HTR-8/SVneo (cell line): ENCODE measurements at places on chromosomes 4 and X.
A peak's percentile ranks its signal among the peaks of the same experiment; 100 is the strongest.

DNA sequence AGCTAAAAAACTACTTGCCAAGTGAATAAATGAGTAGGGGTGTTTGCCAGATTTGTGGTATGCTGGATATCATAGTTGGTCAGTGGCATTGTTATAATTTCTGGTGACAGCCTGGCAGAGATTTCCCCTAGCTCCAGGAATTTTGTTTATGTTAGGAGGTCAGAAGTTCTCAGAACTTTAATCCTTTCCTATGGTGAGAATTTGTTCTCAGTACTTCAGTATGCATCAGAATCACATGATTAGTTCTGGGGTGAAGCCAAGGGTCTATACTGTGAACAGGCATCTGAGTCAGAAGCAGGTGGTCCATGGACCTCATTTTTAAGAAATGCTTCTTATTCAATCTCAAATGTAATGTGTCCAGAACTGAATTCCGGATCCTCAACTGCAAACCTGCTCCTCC, 10.5 kb downstream of the RASSF6 start:
- DNase-seq, result no peak

DNA sequence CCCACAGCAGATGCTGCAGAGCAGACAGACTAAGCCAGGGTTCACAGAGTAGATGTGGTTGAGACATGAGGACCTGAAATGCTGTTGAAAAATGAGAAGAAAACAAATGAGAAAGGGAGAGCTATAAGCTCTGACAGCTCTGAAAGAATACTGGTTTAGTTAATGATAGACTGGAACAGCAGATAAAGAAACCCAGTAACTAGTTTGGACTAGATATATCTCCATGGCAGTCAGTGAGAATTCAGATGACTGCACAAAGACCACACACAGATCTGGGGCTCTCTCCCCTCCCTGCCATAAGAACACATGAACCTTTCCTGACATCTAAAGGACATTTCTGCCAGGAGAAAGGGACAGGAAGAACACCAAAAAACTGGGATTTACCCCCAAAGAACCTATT, 8.2 kb downstream of the NAA11 start:
- no peak for DNase-seq

GRCh38 chr4:136818811-136819330, 713.4 kb downstream of the PCDH18 start:
- no peak for DNase-seq

DNA sequence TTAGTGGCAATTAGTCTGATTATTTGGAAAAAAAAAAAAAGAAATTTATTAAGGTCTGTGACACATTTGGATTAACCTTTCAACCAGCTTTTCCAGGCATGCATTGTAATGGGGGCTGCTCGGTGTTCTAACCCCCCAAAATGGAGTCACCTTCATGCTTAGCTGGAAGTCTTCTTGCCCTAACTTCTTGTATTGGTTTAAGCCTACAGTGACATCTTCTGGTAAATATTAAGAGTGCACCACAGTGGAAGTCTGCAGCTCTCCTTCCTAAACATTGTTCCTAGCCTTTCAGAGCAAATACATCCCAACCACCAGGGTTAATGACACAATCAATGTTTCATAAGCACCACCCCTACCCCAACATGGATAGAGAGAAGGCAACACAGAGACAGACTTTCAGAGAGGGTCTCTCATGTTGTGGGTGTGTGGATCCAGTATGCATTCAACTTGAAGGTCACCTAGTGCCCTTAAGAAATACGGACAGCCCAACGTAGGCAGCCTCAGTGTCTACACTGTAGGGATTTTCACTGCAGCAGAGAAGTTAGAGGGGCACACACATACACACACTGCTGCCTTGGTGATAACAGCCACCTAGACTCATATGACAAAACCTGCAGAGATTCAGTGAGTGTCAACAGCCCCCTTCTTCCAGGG, 142.9 kb upstream of the MBNL3 start:
- peak; percentile 1 for DNase-seq

GRCh38 chr4:69748173-69748572, 12.2 kb downstream of the SULT1B1 start:
- DNase-seq, result no peak

GRCh38 chrX:134683351-134684005, 25.2 kb upstream of the PLAC1 start:
- no peak for DNase-seq

GRCh38 chr4:22766068-22766467, 73.3 kb downstream of the GBA3 start:
- no peak for DNase-seq

DNA sequence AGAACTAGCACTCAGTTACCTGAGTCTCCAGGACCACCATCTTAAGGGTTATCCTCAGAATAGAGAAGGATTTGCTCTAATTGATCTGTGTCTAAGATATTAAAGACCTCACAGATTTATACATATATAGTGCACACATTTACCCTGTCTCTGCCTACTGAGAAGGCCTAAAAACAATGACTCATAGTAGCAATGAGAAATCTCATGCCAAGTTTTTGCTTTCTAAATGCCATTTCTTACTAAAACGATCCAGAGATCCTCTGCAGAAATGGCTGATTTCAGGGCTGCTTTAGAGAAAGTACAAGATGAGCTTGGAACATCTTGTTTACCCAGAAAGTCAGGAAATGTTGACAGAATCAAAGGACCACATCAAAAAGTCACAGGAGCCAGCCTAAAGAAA, 79.1 kb upstream of the INPP4B start:
- no peak for DNase-seq

- DNase-seq, result peak; percentile 24
Measured at GRCh38 chrX:153732401-153732800, 7.7 kb downstream of the ABCD1 start.

DNA sequence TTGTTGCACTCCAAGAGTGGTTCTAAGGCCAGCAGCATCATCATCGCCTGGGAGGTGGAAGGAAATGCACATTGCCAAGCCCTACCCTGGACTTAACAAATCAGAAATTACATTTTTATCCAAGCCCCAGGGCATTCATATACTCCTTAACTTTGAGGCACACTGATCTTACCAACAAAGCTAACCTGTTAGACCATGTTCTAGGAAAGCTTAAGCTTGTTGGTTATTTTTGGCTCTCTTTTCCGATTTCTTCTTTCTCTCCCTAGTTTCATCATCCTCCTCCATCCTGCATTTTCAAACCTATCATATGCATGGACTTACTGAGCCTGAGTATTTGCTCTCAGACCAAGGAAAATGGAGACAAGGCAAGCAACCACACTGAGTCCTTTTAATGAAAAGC, 133.4 kb downstream of the OPHN1 start:
- no peak for DNase-seq

DNA sequence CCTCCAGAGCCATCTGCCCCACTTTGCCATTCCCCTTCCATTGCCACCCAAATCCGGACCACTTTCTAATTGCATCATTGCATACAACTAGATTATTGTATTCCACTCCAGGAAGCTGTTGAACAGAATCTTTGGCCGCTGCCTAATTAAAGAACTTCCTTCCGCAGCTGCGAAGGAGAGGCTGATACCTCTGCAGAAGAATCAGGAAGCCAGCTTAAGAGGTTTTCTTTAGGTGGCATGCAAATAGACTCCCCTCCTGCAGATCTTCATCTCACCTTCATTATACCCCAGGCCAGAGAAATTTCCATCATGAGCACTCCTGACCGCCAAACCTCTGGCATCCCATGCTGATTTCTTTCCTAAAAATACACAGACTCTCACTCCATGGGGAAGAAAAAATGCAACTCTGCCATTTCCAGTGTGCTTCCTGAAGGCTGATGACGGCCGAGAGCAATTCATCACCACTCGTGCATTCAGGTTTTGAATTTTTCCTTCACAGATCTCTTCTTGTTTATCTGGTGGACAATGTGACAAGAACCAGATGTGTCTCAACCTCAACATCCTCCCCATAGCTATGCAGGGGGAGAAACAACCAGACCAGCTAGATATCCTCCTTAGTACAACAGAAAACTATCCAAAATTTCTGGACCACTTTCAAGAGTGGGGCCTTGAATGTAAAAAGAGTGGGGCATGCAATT, 31.2 kb downstream of the LGI2 start:
- no peak for DNase-seq

- no peak for DNase-seq
Measured at GRCh38 chr4:131427000-131427399, 1722.1 kb upstream of the PCDH10 start.

- no peak for DNase-seq
Measured at GRCh38 chrX:40068048-40068447, 29.7 kb downstream of the BCOR start.

DNA sequence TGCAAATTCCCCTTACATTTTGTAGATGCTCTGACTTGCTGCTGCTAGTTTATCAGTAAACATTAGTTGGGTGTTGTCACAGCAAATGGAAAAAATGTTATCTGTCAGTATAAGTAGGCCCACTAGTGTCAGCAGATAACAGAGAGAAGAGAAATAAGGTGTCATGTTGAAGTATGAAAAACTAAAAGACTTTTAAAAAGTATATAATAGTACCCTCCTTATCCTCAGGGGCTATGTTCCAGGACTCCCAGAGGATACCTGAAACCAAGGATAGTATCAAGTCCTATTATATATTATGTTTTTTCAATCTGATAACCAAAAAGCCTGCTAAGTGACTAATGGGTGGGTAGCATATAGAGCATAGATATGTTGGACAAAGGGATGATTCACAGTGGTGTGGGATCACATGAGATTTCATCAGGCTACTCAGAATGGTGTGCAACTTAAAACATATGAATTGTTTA, 11.6 kb upstream of the BMP2K start:
- no peak for DNase-seq

DNA sequence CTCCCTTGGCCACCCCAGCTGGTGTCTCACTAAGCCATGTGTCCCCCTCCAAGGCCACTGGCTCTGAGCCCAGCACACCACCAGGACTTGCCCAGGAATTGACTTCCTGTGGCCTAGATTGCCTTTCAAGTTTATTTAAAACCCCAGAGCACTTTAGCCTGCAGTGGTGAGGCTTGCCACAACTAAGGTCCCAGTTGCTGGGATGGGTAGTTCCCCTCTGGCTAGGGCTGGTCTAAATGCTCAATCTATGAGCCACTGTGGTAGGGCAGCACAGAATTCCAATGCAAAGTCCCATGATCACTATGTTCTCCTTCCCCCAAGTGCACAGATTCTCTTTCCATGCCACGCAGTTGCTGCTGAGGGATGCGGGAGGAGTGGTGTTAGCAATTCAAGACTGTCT, 61.1 kb upstream of the HCCS start:
- DNase-seq, result no peak

DNA sequence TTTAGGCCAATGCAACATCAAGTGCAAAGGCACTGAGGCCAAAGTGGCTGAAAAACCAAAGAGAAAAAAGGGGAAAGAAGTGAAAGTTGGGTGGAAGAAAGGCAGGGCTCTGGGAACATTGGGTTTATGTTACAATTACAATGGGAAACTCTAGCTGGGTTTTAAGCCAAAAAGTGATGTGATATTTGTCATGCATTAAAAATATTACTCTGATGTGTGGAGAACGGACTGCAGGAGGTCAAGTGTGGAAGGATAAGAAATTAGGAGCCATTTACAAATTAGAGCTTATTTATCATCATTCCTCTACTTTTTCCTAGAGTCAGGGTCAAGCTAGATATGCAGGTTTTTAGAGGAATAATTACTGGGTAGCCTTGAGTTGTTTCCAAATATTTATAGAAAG, 516.8 kb downstream of the INPP4B start:
- DNase-seq, result no peak

- DNase-seq, result no peak
Measured at GRCh38 chr4:7094916-7095315, 27.1 kb upstream of the GRPEL1 start.

- no peak for DNase-seq
Measured at GRCh38 chr4:114883641-114884040, 229.8 kb downstream of the NDST4 start.

- no peak for DNase-seq
Measured at GRCh38 chr4:2269618-2270163, 7.8 kb upstream of the MXD4 start.

DNA sequence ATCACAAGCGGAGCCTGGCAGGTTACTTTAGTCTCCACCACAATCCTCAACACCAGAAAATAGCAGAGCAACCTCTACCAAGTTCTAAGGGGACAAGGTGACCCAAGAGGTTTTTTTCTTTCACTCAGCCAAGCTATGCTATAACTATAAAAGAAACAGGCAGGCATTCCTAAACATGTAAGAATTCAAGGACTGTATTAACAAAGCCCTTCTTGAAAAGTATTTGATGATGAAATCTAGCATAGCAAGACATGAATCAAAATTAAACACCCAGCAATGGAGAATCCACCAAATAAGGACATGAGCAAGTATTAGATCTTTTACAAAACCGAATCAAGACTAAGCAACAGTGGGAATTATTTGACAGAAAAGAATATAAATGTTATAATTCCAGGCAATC, 25.7 kb upstream of the C1QTNF7 start:
- DNase-seq, result no peak

- no peak for DNase-seq
Measured at GRCh38 chrX:70301716-70302115, 11.8 kb downstream of the KIF4A start.

GRCh38 chr4:924107-925096, 7.7 kb downstream of the GAK start:
- no peak for DNase-seq

- DNase-seq, result no peak
Measured at GRCh38 chrX:42123369-42123768, 200.0 kb upstream of the CASK start.

DNA sequence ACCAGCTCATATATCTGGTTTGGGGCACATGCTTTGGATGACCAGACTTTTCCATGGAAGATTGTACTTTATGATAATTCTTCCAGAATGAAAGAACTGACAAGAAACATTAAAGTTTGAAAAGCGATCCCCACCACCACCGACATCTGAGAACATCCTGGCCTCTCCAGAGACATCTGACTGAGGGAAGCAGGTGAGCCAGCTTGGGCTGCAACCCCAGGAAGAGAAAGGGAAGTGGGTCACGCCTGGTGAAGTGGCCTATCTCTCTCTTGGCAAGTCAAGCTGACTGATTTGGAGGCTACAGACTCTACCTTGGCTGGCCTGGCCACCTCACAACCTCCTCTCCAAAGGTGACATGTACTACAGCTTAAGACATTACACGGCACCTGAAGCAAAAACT, 20.7 kb downstream of the PARM1 start:
- DNase-seq, result no peak

- DNase-seq, result peak; percentile 14
Measured at GRCh38 chr4:66489783-66490452, 819.6 kb upstream of the EPHA5 start.

GRCh38 chr4:182297659-182298058, 54.5 kb downstream of the TENM3 start:
- DNase-seq, result peak; percentile 51
